ENCODE measurements at places on chromosomes 12 and 14.
A peak's percentile ranks its signal among the peaks of the same experiment; 100 is the strongest.

DNA sequence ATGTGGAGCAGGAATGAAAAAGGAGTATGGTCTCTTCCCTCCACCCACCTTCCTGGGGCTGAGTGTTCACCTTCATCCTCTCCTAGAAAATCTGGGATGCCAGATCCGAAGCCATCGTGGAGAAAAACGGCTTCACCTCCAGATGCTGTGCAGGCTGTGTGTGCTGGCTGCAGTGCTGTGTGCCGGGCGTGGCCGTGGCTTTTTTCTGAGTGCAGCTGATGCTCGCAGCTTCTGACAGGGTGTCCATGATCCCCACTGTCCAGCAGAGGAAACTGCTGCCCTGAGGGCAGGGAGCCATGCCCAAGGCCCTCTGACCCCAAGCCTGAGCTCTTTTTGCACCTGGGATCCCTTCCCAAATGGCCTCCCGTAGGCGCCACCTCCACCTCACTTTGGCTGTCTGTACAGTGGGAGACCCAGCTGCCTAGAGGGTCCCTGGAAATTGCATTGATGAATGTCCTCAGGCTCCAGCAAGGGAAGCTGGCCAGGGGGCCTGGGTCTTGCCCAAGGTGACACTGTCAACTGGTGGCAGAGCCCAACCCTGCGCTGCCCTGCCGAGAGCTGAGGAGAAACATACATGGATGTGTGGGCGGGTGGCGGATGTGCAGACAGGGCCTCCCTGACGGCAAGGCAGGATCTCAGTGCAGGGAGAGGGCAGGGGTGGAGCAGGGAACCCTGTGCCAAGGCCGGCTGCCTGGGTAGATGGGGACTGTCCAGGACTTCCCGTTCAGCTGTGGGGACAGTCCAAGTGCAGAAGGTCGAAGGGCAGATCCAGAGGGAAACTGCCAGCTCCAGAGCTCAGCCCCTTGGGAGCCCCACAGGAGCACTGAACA lies 53.3 kb downstream of the BEGAIN start:
- H3K27ac ChIP-seq: no peak overlapping the region
- peak; percentile 86 for DNase-seq
- H3K4me1 ChIP-seq: no peaks in the 10 kb centered on the region
- no peak overlapping the region for H3K4me3 ChIP-seq

DNA sequence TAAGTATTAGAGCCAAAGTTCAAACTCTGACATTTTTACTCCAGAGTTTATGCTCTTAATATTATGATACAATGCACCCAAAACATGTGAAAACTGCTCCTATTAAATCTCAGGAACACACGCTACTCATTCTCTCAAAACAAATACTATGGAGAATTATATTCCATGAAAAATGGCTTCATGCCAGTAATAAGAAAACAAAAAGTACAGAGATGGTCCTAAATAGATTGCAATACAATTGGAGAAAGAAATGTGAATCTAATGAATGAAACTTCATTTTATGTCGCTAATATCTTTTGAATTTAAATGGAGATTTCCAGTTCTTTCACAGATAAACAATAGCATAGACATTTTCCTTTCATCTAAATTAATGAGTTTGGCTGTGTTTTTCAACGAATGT lies 384.3 kb downstream of the ADAMTS20 start:
- H3K4me1 ChIP-seq: no peaks in the 10 kb centered on the region
- no peak overlapping the region for H3K4me3 ChIP-seq
- H3K36me3 ChIP-seq: no peaks in the 10 kb centered on the region
- no peak for DNase-seq

DNA sequence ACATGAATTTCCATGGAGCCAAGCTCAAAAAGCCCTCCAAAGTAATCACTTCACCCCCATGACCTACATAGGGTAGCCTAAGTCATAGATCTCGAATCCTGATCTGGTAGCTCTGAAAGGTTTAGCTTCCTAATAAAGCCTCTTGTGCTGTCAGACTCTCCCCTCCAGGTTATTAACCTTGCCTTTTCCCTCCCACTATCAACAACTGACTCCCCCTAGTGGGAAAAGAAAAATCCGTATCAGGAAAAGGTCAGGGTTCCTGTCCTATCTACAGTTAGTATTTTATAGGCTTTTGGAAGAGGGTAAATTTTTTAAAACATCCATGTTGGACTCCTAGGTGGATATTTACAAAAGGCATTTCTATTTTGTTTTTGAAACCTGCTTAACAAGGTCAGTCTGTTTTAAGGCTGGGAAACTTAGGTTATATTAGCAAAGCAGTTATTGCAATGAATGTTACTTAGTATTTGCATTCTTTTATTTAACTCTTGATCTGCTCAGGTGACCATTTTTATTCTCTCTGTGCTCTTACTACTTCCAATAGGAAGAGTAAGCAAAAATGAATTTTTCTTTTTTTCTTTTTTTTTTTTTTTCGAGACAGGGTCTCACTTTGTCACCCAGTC lies 8.0 kb downstream of the YY1 start:
- no peaks in the 10 kb centered on the region for H3K27me3 ChIP-seq
- peaks cover 5% of the 10 kb centered on the region for H3K4me1 ChIP-seq
- no peaks in the 10 kb centered on the region for H3K36me3 ChIP-seq

GRCh38 chr14:81113176-81113575 lies 107.6 kb downstream of the GTF2A1 start:
- H3K36me3 ChIP-seq: no peaks in the 10 kb centered on the region
- H3K4me1 ChIP-seq: no peaks in the 10 kb centered on the region
- no peak for DNase-seq
- H3K4me3 ChIP-seq: no peak overlapping the region

GRCh38 chr14:80080601-80081000 lies 130.7 kb downstream of the DIO2 start:
- no peaks in the 10 kb centered on the region for H3K27me3 ChIP-seq
- no peaks in the 10 kb centered on the region for H3K36me3 ChIP-seq
- no peak for DNase-seq
- H3K27ac ChIP-seq: no peak overlapping the region

DNA sequence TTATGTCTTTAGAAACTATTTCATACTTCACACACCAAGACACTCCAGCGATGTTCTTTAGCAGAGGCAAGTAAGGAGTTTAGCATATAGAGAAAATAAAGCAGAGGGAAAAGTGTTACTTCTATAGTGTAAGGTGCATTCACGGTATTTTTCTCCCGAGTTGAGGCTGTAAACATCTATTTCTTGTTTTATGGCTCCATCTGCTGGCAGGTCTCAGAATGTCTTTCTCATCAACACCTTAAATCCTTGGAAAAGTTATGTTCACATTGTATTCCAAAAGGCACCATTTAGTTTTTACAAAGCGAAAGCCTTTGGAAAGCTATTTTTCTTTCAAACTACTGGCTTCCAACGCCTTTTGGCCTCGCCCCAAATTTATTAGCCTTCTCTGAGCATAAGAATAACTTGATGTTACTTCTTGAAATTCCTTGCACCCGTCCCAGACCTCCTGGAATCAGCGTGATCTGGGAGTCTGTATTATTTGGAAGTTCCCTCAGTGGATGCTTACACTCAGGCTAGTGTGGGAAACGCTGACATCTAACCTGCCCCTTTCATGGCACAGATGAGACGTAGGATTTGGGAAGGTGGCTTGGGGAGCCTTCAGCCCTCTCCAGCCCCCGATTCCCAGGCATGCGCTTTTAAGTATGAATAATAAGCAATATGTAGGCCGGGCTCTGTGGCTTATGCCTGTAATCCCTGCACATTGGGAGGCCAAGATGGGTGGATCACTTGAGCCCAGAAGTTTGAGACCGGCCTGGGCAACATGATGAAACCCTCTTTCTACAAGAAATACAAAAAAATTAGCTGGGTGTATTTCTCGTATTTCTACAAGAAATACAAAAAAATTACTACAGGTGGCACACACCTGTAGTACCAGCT lies 1.9 kb upstream of the PIWIL1 start:
- H3K27ac ChIP-seq: no peak overlapping the region
- H3K27me3 ChIP-seq: no peaks in the 10 kb centered on the region
- no peaks in the 10 kb centered on the region for H3K36me3 ChIP-seq
- DNase-seq: peak; percentile 92

DNA sequence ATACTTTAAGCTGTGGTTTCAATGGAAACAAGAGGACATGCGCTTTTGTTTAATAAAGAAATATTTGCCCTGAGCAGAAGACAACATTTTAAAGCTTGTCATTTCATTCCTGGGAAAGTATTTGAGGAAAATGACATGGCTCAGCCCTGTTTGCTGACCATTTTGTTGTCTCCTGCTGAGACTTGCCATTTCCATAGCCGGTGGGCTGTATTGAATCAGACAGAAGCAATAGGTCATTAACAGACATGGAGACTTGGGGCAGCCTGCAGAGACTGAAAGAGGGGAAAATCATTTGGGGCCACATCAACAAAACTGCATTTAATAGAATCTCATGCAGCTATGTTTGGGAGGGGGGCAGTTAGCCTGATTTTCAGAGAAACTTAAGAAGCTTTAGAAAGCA lies 443.0 kb downstream of the NPAS3 start:
- DNase-seq: no peak
- H3K4me3 ChIP-seq: no peak overlapping the region
- H3K27me3 ChIP-seq: no peaks in the 10 kb centered on the region
- H3K27ac ChIP-seq: no peak overlapping the region

DNA sequence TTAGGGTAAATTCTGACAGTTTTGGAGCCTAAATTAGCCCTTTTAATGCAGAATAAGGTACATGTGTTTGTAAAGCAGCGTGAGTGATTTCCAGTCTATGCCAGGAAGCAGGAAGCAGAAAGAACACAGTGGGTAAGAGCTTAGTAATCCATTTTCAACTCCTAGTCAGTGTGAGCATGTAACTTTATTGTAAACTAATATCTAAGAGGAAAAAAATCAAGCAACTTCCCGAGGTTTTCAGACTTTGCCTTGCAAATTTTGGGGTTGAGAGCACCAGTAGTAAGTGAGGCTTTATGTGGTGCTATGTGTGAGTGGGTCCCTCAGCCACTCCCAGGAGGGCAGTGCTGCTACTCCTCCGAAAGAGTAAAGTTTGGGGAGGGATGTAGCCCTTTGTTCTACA lies 2.9 kb downstream of the CIPC start:
- peaks cover 12% of the 10 kb centered on the region for H3K36me3 ChIP-seq
- peaks cover 17% of the 10 kb centered on the region for H3K4me1 ChIP-seq

- H3K4me3 ChIP-seq: no peak overlapping the region
- no peak for DNase-seq
- no peak overlapping the region for H3K27ac ChIP-seq
- no peaks in the 10 kb centered on the region for H3K4me1 ChIP-seq
- H3K36me3 ChIP-seq: no peaks in the 10 kb centered on the region
Measured at GRCh38 chr14:86055512-86056075, 525.6 kb downstream of the FLRT2 start.

GRCh38 chr14:51707327-51707726 lies 55.6 kb downstream of the FRMD6 start:
- H3K27ac ChIP-seq: no peak overlapping the region
- H3K4me1 ChIP-seq: peaks cover 10% of the 10 kb centered on the region
- H3K36me3 ChIP-seq: peaks cover 99% of the 10 kb centered on the region

GRCh38 chr14:63178912-63179311 lies 25.3 kb upstream of the RHOJ start:
- no peak for DNase-seq
- peaks cover 9% of the 10 kb centered on the region for H3K4me1 ChIP-seq
- no peaks in the 10 kb centered on the region for H3K27me3 ChIP-seq
- peak overlapping the region; percentile 0 for H3K27ac ChIP-seq
- H3K4me3 ChIP-seq: no peak overlapping the region
- no peaks in the 10 kb centered on the region for H3K36me3 ChIP-seq

Measured in osteoblast (primary cell).